Urothelium cell line (cell line): ENCODE measurements at places on chromosomes 4 and X.

DNA sequence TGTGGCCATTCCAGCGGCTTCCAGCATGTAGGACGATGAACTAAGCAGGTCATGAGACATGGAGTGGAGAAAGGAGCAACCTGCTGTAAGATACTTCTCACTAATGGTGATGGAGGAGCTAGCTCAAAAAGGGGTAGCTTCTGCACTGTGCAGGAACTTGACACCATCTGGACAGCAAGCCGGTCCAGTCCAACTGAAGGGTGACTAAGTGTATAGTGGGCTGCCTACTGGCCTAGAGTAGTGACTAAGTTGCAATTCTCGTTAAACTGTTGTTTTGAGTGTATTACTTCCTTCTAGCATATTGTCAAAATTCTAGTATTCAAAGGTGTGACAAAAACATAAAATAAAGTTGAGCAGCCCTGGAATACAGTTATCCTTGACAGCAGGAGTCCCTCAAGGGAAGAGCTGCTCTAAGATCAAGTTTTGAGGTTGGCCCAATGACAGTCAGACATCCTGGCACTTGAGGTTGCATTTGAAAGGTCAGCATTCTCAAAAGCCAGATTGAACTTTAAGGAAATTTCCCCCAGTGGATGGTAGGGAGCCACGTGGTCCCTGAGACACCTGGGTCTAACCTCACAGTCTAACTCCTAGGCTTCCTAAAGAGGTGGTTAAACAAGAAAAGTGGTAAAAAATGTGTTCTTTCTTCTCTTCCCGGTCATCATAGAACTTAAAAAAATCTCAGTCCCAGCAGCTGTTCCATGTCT, 8.0 kb downstream of the CETN2 start:
- no peak for DNase-seq

DNA sequence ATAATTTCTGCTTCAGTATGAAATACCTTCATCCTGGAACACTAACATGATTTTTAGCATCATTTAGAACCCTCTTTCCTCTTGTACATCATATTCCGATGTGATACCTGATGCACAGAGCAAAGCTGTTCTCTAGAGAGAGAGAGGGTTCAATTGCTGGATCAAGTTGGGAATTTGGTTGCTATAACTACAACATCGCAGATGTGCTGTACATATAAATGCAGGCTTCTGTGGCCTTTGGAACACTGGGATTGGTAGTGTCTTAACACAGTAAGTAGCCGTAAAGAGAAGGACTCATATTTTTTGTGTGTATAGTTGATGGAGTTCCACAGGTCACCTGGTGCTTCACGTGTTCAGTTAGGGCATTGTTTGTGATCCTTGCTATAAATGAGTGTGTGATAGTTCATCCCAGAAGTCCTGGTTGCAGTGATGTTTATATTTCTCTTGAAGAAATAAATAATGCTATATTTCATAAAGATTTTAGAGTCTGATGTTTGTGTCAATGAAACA, 119.2 kb downstream of the RAPGEF2 start:
- DNase-seq: no peak

- no peak for DNase-seq
Observed at GRCh38 chrX:20015945-20016615, 25.2 kb upstream of the BCLAF3 start.

DNA sequence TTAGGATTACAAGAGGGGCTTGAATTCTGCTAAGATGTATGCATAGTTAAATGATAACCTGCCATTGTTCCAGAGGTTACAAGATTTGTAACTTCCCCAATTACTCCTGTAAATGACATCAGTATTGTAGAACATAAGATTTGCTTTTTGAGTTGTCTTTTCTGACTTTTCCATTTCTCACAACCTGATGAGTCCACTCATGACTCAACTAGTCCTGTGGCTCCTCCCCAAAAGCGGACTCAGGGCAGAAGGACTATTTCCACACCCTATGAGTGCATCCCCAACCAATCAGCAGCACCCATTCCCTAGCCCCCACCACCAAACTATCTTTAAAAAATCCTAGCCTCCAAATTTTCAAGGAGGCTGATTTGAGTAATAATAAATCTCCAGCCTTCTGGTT, 54.7 kb downstream of the HOPX start:
- no peak for DNase-seq

DNA sequence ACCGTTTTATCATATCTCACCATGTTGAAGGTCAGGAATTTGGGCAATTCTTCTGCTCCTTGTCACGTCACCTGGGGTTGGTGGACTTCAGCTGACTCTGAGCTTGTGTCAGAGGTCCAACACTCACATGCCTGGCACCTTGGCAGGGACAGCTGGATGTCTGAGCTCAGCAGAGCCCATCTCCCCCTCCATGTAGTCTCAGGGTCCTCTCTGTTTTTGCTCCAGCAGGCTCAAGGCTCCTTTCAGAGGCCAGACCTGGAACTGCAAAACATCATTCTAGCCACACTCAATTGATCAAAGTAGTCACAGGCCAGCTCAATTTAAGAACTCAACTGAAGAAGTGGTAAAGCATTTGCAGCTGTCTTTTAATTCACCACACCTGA, 45.4 kb downstream of the EDNRA start:
- no peak for DNase-seq

- DNase-seq: no peak
Observed at GRCh38 chr4:105061731-105062130, 84.9 kb upstream of the TET2 start.

DNA sequence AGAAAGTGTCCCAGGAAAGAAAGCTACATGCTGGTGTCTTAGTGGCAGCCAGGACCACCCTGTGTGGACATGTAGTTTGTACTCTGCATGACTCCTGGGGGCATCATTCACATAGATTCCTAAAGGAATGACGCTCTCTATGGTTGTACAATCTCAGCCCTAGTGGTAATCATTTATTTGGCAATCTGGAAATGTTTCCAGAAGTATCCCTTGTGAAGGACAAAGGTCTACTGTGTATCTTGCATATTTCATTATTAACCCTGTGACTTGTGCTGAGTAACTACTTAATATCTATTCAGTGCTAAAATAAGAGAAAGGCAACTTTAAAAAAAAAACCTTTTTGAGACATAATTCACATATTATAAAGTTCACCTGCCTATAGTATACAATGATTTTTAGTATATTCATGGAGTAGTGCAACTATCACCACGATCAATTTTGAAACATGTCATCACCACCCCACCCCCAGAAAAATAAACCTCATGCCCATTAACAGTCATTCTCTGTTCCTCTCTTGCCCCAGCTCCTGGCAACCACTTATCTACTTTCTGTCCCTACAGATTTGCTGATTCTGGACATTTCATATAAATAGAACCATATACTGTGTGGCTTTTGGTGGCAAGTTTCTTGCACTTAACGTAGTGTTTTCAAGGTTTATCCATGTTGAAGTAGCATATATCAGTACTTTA, 51.7 kb downstream of the SHROOM3 start:
- no peak for DNase-seq

GRCh38 chr4:1019320-1019719, 7.9 kb downstream of the FGFRL1 start:
- no peak for DNase-seq

DNA sequence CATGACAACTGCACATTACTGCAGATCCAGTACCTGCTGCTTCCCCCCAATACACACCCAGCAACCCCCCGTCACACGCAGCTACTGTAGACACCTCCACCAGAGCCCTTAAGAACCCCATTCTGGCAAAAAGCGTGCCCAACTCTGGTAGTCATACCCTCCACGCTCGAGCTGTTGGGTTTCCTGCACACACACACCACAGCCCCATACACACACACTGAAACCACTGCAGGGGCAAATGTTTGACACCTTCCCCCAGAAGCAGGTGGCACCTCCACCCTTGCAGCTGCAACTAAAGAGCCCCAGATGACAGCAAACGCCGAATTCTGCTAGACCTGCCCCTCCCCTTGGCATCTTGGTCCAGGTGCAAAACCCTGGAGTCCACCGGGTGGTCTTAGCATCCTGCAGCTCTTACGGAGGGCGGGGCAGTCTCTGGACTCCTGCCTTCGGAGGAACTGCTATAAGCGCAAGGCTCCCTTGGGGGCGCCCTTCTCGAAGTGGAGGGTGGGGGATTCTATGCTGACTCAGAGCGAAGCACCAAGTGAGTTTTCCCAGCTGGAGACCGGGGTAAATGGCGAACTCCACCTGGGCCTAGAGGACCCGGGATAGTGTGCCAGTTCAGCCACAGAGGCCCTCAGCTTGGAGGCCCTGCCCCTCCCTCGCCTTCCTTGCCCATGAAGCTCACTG, 1.5 kb downstream of the FRMPD3 start:
- peak; percentile 2 for DNase-seq

DNA sequence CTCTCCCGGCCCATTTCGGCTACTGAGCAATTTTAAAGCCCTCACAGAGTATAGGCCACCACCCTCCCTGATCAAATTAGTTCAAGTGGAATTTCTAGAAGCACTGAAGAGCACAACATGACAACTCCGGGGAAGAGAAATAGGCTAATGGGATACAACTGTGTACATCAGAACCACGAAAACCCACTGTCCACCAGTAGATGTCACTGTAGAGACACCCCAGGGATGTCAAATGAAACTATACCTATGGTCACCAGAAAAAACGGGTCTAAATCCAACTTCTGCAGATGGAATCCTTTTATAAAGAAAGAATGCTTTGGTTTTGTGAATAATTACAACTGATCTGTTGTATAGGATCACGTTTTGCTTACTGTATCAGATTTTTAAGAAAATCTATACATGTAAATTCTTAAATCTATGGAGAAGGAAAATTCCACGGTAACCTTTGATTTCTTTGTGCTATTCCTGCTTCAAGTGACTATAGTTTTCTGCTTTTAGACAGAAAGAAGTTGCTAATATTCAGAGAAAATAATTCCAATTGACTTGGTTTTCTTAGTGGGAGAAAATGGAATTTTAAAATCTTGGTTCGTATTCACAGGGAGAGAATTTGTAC, 29.5 kb upstream of the MAP3K15 start:
- DNase-seq: peak; percentile 22

DNA sequence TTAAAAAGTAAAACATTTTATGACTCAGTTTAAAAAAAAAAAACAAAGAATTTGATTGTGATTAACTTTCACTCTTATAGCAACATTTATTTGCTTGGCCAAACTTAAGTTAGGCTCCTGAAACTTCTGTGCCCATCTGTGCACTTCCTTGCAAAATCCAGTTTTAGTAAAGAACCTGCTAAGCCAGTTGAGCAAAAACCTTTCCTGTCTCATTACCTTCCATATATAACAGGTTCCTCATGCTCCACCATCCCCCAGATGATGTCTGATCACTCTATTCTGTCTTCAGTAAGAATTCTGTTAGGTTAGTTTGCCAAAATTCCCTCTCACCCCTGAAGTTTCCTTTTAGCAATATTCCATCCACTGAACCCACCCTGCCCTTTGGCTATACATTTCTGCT, 1200.5 kb downstream of the C4orf33 start:
- no peak for DNase-seq

GRCh38 chrX:10156199-10157031, at the start of gene CLCN4:
TSS of gene CLCN4 (plus strand) at chrX:10156975. CDS start at chrX:10185033, 28,058 bp downstream.
- DNase-seq: peak; percentile 54

GRCh38 chr4:108991551-108992328, 228.9 kb upstream of the ETNPPL start:
- DNase-seq: peak; percentile 51

DNA sequence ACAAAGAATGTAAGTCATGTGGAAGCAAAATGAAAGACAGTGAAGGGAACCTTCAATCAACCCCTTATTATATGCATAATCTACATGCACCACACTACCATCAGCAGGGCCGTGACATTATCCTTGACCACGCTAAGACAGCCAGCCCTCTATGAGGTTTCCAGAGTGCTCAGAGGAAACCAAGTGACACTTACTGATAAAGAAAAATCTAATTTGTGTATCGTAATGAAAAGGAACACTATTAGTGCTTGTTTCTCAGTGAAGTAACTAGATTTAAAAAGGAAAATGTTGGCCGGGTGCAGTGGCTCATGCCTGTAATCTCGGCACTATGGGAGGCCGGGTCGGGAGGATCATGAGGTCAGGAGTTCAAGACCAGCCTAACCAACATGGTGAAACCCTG, 56.4 kb downstream of the ABCG2 start:
- DNase-seq: no peak

- DNase-seq: no peak
Observed at GRCh38 chrX:16629909-16630308, 20.0 kb upstream of the S100G start.

GRCh38 chr4:16250661-16251365, 24.5 kb upstream of the TAPT1 start:
- no peak for DNase-seq

GRCh38 chr4:10730019-10730418, 45.5 kb upstream of the CLNK start:
- DNase-seq: no peak

GRCh38 chrX:50751091-50751490, 62.9 kb downstream of the SHROOM4 start:
- no peak for DNase-seq

GRCh38 chr4:3073158-3074077, 920 bp downstream of the HTT-AS start:
- no peak for DNase-seq
